CD4-positive, alpha-beta T cell treated with Interleukin-17A for 4 hours (primary cell): ENCODE measurements at places on chromosomes 1 and 21.

DNA sequence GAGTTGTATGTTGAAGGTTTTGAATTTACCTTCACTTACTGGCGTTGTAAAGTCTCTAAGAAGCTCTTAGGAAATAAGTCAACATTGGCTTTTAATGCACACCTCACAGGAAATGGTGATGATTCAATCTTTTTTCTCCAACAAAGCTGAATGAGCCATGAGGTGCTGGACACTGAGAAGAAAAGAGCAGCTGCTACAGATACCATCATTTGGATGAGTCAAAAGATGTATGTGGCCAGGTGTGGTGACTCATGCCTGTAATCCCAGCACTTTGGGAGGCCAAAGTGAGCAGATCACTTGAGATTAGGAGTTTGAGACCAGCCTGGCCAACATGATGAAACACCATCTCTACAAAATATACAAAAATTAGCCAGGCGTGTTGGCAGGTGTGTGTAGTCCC lies 3.3 kb upstream of the IL23R start:
- peak; percentile 31 for DNase-seq

DNA sequence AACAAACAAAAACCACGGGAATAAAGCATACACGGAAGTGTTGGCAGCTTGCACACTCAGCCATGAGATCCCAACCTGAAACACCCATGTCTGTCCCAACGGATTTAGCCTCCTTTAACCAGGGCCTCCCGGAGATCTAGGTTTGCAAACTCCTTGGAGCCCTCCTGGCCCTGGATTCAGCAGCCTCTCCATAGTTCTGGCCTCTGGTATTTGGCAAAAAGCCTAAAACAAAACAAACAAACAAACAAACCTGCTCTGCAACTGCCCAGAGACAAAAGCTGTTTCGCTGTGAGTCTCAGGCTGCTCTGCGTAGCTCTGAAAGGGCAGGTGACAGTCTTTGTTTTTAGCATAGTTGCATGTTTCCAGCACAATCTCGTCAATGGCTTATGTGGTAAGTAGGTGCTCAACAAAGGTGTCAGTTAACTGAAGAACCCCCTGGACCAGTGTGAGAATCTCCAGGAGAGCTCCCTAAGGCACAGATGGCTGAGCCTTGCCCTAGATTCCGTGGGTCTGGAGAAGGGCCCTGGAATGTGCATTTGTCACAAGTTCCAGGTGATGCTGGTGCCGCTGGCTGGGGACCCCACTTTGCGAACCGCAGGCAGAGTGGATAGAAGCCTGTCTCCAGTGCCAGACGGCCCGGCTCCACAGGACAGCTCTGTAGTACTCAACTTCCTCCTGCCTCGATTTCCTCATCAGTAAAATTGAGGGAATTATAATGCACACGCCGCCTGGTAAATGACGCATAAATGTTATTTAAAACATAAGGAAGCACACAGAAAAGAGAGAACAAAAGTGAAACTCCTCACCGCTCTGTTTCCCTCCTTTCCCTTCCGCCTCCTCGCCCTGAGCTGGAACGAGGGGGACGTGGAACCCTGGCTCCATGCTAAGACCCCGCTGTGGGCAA lies 86.2 kb downstream of the RIPK4 start:
- no peak for DNase-seq

GRCh38 chr1:98405581-98406074 lies 255.9 kb upstream of the SNX7 start:
- DNase-seq = no peak

DNA sequence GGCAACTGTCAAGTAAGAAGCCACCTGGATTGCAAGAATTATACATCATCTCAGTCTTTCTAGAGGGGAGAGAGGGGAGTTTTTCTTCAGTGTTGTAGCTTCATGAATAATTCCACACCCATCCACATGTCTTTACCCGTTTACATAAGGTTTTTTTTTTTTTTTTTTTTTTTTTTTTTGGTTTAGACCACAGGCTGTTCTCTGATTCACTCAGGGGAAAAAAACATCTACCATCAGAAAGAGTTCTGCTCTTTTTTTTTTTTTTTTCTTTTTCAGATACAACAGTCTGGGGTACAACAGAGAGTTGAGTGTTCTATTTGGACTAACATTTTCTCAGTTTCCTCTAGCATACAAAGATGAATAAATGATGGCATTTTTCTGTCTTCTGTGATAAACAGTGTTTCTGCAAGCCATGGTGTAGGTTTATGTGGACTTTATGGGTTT lies 4.9 kb upstream of the KIF14 start:
- no peak for DNase-seq

- no peak for DNase-seq
Measured at GRCh38 chr21:16037421-16037955, 307.7 kb downstream of the USP25 start.

DNA sequence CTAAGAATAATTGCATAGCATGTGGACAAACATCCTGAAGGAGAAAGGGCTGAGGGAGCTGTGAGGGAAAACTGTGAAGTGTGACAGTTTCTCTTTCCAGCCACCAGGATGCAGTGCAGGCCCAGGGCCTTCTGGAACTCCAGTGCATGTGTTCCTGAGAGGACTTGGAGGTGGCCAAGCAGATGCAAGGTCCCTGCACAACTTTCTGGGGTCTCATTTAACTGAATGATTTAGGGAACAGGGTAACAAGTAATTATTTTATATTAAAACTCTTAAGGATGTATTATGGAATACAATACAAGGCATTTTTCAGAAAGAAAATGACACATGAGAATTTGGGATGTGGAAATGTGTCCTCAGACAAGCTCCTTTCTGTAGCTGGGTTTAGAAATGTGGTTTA lies 61.2 kb upstream of the MCOLN3 start:
- peak; percentile 58 for DNase-seq

DNA sequence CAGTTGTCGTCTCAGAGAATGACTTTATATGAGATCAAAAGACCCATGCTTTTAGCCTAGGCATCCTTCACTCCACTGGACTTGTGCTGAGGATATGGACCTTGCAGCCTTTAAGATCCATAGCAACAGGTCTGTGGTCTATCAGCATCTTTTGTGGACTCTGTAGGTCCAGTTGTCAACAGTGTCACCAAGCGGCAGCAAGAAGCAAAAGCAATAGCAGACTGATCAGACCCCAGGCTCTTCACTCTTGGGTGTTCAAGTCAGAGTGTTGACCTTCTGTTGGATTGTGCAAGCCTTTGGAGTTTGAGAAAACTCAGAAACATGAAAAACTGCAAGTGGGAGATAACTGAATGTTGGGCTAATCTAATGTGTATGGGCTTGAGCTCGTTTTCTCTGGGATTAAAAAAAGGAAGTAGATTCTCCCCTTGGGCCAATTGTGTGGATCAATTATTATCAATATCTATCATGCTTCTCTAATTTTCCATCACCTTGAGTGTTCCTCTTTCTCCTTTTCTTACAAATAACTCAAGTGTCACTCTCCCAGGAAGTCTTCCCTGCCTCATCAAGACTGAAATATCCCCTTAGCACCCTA lies 144.2 kb downstream of the LYPLAL1 start:
- DNase-seq = no peak

GRCh38 chr21:36694031-36694515 lies 4.8 kb upstream of the SIM2 start:
- no peak for DNase-seq

- no peak for DNase-seq
Measured at GRCh38 chr21:25700741-25701140, 34.0 kb downstream of the ATP5PF start.

DNA sequence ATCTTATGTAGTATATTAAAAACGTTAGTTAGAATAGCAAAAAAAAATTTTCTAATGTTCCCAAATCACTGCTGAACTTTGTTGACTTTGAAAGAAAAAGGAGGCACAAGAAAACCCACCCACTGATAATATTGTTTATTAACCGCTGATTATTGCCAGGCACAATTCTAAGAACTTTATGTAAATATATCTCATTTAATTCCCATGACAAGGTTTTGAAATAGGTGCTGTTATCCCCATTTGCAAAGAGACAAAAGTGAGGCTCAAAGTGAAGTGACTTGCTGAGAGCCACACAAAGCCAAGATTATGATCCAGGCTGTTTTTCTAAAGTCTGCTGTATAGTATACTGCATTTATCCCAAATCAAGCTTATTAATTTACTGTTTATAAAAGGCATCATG lies 56.4 kb downstream of the SASS6 start:
- DNase-seq = no peak

- no peak for DNase-seq
Measured at GRCh38 chr1:24468685-24469316, 33.8 kb upstream of the RCAN3 start.

DNA sequence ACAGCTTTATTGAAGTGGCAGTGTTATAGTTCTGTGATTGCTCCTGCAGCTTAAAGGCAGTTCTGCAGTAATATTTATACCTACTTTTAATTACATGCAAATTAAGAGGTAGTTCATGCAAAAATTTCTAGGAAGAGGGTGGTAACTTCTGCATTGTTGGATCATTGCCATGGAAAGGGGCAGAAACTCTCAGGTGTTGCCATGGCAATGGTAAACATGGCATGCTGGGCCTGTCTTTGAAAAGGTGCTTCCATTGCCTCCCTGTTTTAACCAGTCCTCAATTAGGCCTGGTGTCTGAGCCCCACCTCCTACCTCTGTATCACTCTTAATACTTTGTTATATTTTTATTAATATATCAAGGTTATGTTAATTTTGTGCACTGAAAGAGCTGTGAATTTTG lies 104.7 kb downstream of the DISC1 start:
- DNase-seq = no peak

DNA sequence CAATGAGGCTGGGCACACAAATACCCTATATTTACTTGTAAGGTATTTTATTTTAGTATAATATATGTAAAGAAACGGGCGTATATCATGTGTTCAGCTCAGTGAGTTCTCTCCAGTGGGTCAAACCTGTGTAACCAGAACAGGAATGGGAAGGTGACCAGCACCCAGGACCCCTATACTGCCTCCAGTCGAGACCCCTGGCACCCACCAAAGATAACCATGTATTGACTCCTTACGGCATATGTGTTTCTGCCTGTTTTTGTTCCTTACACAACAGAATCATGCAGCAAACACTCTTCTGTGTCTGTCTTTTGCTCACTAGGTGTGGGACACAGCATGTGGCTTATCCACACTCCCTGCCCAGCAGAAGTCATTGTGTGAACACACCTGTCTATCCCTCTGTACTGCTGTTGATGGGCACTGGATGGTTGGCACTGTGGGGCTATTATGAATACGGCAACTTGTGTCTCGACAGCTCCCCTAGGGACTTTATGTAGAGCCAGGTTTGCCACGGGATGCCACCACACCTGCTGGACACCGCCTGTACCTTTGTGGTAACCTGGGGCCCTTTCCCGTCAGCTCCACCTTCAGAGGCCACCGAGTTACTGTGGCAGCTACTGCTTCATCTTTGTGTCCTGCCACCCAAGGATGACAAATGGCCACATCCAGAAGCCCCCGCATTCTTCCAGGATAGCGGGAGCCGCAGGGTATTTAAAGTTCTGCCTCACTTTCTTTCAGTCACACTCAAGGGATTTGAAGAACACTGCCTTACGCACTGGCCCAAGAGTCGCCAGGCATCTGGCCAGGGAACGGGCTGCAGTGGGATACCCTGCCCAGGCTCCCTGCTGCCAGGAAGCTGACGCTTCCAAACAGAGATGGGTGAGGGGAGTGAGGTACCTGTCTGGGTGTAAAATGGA lies 23.5 kb upstream of the C2CD2 start:
- no peak for DNase-seq

GRCh38 chr1:198494658-198495103 lies 45.8 kb downstream of the ATP6V1G3 start:
- no peak for DNase-seq

DNA sequence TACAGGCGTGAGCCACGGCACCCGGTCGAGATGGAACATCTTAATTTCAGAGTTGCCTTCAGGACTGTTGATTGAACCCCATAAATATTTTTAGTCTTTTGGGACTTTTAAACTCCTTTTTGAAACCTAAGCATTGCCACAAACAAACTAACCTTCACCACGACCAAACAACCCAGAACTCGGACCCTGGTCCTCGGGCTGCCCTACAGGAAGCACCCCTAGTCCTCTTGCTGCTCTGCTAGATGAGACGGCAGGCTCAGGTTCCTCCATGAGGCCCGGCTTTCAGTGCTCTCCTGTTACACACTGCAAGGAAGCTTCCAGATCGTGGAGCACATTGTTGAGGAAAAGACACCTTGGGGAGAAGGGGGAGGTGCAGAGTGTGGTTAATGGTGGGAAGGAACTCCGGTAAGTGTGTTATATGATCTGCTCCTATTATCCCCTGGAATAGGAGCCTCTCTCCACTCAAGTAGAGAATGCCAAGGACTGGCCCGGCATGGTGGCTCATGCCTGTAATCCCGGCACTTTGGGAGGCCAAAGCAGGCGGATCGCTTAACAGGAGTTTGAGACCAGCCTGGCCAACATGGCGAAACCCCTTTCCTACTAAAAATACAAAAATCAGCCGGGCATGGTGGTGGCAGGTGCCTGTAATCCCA lies 5.7 kb downstream of the EPHX1 start:
- DNase-seq = no peak

GRCh38 chr1:82373710-82374109 lies 573.0 kb downstream of the ADGRL2 start:
- DNase-seq = no peak

GRCh38 chr1:107593501-107594209 lies 371.3 kb downstream of the VAV3 start:
- no peak for DNase-seq

GRCh38 chr1:209835782-209836298 lies 8.1 kb downstream of the UTP25 start:
- no peak for DNase-seq

GRCh38 chr21:34956416-34957316 lies 92.4 kb downstream of the RUNX1 start:
- no peak for DNase-seq

DNA sequence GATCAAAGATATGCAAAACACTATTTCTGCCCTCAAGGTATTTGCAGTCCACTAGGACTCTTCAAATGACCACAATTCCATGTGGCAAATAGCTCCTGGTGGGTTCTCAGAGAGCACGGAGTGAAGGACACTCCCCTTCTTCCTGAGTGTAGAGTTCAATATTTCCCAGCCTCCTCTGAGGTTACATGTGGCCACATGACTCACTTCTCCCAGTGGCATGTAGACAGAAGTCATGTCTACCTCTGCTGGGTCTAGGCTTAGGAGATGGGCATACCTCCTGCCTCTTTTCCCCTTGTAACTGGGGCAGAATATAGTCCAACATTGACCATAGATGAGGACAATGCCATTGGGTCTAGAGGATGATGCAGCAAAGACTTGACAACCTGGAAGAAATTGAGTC lies 191.4 kb downstream of the MIS18A start:
- no peak for DNase-seq
